Activated naive CD4-positive, alpha-beta T cell (primary cell): ENCODE measurements at places on chromosomes 5 and 9.

- no peak for DNase-seq
Measured at GRCh38 chr5:173468821-173469251, 140.6 kb upstream of the STC2 start.

DNA sequence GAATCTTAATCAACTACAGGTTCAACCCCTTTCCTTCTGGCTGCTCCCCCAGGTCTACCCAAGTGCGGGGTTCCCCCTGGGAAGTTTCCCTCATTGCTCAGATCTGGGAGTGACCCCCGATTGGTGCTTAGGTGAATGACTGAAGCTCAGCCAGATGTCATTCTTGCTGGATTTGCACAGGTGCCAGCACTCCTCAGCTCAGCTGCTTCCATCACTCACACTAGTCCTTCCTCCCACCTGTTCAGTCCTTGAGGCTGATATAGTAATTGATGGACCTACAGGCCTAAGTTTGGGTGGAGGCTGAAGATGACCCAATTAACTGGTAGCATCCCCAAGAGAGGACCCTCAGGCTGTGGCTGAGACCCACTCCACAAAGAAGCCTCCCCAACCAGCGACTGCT, 32.9 kb downstream of the PRLR start:
- no peak for DNase-seq

- no peak for DNase-seq
Measured at GRCh38 chr5:179906795-179907555, 722 bp downstream of the TBC1D9B start.

- DNase-seq, result no peak
Measured at GRCh38 chr5:54309276-54309675, 1.1 kb downstream of the ARL15 start.

DNA sequence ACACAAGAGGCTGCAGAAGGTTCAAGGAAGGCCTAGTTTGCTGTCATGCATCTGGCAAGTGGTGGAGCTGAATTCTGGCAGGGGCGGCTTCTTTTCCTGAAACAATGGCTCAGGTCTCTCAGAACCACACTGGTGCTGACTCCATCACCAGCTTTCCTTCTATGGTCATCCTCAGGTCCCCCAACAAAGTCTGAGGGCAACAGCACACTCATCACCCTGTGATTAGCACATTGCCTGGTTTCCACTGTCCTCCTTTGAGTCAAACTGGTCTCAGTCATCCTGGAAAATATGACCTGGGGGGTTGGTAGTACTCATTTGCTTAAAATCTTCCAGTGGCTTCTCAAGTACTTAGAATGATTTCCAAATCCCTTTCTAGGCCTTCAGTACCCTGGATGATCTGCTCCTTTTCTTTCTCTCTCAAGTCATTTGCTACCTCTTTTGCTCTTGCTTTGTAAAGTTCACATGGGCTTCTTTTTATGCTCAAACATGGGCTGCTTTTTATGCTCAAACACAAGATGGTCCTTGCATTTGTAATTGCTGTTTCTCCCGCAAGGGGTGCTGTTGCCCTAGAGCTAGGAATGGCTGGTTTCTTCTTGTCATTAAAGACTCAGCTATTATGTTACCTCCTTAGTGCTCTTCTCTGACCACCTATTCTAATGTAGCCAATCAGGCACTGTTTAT, 144.9 kb downstream of the ALDH1A1 start:
- DNase-seq, result no peak

DNA sequence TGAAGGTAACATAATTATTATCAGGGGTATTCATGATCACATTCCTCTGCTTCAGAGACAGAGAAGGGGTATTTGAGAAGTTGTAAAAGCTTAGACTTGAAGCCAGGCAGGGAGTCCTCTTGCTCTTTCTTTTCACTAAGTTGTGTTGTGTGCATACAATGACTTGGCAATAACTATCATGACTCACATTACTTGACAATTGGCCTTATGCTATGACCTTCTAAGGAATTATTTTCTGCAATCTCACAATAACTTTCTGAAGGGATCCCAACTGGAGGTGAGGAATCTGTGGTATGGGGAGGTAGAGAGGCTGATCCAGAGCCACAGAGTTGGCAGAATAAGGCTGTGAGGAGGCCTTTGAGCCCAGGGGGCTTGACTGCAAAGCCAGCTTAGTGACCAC, 622.3 kb downstream of the MTRR start:
- no peak for DNase-seq
